GM19239 (cell line): ENCODE measurements at places on chromosomes 3 and 15.

GRCh38 chr3:80993241-80993945 lies 768.1 kb downstream of the GBE1 start:
- DNase-seq, result no peak

DNA sequence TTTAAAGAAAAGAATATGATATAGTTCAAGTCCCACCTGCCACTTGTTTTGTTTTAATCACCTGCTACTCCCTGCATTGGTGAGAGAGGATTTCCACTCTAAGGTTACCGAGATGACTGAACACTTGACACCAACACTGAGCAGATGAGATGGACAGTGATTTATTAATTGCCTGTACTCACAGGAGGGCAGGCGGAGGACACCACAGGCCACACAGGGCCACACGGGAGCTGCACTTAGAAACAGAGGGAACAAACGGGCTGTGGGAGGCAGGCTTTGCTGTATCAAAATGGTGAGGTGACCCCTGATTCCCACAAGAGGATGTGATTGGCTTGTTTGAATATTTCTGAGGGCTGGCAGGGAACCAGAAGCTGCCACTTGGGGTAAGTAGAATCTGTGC lies 10.8 kb downstream of the MINAR1 start:
- DNase-seq, result no peak

- DNase-seq, result no peak
Observed at GRCh38 chr3:54372232-54372631, 249.9 kb downstream of the CACNA2D3 start.

DNA sequence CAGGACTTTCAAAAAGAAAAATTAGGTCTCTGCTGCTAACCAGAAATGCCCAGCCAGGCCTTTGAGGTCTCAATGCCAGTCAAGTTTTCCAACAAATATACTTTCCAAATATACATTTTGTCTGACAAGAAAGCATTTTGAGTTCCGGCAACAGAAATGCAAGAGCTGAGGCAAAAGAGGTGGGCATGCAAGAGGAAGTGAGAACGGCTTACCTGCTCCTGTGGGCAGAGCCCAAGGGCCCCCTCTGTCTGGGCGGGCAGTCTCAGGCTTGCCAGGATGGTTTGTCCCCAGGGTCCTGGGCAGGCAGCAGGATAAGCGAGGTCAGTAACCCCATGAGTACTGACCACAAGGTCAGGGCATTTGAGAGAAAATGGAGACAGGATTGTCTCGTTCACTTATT lies 136.1 kb upstream of the TOPAZ1 start:
- no peak for DNase-seq

DNA sequence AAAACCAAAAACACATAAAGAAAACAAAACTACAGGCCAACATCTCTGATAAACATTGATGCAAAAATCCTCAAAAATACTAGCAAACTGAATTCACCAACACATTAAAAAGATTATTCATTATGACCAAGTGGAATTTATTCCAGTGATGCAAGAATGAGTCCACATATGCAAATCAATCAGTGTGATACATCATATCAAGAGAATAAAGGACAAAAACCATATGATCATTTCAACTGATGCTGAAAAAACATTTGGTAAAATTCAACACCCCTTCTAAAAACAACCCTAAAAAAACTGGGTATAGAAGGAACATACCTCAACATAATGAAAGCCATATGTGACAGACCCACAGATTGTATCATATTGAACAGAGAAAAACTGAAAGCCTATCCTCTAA lies 265.6 kb upstream of the DCBLD2 start:
- DNase-seq, result no peak
